ENCODE measurements at places on chromosomes 12 and 14.

DNA sequence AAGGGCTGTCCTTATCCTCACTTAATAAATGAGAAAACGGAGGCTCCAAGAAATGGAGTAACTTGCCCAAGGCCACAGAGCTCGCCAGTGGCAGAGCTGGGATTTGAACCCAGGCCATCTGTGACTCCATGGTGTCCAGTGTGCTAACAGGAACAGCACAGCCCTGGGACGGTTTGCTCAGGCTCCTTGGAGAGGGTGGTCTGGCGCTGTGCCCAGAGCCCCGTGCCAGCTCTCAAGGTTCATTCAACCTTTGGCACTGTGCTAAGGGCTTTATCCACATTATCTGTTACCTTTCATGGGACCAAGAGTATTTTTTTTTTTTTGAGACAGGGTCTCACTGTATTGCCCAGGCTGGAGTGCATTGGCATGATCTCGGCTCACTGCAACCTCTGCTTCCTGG, 8.1 kb downstream of the DAO start:
- no peak for DNase-seq

GRCh38 chr12:130166306-130166705, 4.0 kb downstream of the FZD10 start:
- no peak for DNase-seq

GRCh38 chr12:24743941-24744793, 204.7 kb downstream of the BCAT1 start:
- DNase-seq: no peak

DNA sequence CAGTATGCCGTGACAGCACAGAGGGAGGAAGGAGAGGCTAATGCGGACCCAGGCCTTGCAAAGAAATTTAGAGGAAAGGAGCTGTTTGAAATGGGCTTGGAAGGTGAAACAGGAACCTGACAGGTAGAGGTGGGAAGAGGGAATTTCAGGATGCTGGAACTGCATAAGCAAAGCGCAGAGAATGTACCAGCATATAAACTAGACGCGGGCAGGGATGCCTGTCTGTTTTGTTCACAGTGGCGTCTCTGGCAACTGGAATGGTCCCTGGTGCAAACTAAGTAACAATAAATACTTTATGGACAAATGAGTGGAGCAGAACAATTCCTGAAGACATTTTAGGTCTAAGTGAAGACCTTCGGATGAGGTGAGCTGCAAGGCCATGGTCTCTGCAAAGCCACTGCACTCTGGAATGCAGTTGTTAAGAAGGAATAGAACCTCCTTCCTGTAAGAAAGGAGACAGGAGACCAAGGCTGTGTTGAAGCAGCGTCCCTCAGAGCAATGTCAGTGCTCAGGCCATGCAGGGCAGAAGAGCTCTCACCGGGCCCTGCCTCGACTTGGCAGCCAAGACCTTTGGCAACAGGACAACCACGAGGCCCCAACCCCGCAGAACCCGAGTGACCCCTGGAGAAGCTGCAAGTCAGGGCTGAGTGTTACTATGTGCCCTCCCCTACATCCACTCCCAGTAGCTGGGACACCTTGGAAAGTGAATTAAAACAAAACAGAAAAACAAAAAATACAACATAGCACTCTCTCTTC, 42.8 kb downstream of the PITPNM2 start:
- DNase-seq: peak; percentile 45
